ENCODE measurements at places on chromosomes 1 and 21.

GRCh38 chr1:156177919-156178654 lies 15.8 kb upstream of the SLC25A44 start:
- no peak for DNase-seq

- DNase-seq = no peak
These were observed 8.2 kb downstream of the SLC19A1 start for GRCh38 chr21:45533846-45534635.

DNA sequence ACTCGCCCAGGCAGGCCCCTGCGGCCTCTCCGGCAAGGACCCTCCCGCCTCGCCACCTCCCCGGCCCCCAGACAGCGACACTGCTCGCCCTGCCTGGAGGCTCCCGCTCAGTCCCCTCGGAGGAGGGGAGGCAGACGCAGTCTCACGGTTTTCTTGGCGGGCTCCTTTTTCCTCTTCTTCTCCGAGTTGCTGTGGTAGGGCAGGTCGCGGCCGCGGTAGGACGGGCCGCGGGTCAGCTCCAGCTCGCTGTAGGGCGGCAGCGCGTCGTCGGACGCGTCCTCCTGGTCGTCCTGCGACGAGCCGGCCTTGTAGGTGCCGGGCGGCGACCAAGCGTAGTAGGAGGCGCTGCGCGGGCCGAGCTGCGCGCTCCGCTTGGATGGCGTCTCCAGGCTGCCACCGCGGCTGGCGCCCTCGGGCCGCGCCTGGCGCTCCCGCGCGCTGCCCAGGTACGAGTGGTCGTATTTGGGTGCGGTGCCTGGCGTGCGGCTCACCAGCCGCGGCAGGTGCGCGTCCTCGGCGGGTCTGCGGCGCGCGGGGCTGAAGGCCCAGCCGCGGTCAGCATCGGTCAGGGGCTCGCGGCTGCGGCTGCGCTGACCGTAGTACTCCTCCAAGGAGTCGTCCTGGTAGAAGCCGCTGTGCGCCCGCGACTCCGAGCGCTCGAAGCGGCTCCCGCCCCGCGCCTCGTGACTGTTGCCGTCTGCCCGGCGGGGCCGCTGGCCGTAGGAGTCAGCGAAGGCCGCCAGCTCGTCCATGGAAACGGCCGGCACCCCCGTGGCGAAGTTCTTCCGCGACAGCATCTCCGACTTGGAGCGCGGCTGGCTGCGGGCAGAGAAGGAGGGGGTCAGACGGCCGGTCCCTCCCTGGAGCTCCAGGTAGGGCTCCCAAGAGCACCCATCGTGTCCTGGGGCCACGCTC lies 44.8 kb upstream of the TADA1 start:
- no peak for DNase-seq

DNA sequence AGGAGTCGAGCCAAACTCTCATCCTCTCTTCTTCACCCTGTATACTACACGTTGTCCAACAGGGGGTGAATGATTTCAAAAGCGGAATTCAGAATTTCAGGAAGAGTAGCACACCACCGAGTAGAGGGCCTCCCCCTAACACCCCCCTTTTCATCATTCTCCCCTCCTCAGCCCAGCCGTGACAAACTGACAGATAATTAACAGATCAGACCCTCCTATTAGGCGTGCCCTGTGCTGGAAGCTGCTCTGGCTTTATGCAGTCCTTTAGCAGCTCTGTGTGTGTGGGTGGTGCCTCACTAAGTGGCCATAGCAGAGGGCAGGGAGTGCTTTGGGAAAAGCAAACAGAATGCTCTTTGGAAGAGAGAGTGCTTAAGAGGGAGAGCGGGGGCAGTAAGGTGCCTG lies 44.3 kb downstream of the PEX14 start:
- DNase-seq = no peak

DNA sequence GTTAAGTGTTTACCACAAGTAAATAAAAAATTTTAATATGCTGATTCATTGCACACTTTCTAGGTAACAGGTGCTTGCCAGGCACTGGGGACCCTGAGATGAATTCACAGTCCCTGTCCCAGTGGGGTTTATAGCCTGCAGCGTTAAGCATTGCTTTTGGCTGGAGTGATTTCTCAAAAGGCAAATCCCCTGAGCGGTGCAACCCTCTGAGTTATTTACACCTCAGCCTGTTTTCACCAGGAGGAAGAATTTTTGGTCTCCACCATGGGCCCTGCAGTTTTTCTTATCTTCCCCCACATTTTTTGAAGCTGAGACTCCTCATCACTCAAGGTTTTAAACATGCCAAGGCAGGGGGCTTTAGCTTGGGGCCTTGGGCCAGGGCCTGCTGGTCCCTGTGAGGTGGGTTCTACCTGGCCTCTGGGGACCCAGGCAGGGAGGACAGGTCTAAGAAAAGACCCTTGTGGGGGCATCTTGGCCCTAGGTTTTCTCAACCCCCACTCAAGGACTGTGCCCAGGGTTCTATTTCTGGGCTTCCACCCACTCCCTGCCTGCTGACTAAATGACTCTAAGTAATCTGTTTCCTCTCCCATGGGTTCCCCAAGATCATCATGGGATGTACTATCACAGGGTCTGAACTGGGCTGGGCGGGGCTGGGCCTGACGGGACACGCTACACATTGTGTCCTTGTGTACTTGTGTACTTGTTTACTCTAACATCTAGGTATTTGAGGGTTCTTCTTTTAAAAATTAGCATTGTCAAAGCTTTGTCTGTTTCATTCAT lies 10.2 kb upstream of the CHIT1 start:
- DNase-seq = no peak

DNA sequence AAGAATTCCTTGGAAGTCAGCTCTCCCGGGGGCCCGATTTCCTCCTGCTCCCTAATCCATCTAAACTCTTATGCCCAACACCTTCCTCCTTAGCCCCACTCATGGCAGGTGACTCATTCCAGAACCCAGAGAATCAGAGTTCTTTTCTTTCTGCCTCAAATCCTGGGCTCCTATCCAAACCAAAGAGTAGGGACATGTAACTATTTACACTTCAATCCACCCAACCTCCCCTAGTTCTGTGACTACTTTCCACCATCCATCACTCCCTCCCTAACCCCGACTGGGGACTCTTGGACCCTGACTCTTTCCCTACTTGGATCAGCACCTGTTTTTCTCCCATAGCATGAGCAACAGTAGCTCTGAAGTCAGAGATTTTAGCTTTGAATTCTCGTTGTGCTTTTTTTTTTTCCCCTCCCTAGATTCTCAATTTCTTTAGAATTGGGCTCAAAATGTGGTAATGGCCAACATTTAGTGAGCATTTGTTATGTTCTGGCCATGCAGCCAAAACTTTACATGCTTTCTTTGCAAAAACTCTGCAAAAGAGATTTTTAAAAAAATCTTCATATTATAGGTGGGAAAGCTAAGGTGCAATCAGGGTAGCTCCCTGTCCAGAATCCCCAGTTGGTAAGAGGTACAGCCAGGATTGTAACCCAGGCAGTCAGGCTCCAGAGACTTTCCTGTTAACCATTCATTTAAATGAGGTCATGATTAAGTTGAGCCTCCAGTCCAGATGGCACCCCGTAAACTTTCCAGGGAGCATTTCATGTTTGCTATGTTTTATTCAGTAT lies 7.5 kb upstream of the CYP4A11 start:
- no peak for DNase-seq

GRCh38 chr1:207084232-207084631 lies 4.4 kb upstream of the C4BPB start:
- DNase-seq = no peak

DNA sequence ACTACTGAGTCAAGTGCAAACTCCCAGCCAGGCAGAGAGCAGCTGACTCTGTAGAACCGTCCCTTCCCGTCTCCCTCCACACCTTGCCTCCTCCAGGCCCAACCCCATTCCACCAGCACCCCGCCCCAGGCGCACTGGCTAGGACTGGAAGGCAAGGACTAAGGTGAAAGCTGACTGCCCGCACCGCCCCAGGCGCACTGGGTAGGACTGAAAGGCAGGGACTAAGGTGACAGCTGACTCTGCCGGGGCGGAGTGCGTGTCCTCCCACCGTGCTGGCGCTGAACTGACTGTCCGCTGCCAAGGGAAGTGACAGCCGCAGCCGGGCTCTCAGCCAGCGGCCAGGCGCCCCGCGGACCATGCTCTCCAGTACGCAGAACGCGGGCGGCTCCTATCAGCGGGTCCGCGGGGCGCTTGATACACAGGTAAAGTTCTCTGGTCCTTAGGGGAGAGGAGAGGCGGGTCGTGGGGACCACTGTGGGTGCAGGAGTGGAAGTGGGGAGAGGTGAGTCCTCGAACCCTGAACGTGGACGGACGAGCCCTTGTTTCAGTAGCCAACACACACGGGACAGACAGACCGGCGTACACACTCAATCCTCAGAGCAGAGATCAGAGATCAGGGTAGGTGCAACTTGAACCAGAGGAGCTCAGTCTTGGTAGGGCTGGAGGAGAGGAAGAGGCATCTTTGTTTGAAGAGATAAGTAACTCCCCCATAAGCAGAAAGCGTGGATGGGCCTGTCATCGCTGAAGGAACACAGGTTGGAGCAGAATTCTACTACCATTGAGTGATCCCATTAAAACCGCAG lies 58.0 kb downstream of the RBM11 start:
- DNase-seq = no peak

DNA sequence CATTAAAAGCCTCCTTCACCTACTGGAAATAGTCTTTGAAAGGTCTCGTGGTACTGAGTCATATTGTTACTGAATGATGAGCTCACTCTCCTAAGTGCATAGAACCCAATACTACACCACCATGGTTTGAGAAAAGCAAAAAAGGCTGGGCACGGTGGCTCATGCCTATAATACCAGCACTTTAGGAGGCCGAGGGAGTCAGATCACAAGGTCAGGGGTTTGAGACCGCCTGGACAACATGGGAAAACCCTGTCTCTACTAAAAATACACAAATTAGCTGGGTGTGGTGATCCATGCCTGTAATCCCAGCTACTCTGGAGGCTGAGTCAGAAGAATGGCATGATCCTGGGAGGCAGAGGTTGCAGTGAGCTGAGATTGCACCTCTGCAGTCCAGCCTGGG lies 3.3 kb upstream of the HNRNPCL1 start:
- no peak for DNase-seq

DNA sequence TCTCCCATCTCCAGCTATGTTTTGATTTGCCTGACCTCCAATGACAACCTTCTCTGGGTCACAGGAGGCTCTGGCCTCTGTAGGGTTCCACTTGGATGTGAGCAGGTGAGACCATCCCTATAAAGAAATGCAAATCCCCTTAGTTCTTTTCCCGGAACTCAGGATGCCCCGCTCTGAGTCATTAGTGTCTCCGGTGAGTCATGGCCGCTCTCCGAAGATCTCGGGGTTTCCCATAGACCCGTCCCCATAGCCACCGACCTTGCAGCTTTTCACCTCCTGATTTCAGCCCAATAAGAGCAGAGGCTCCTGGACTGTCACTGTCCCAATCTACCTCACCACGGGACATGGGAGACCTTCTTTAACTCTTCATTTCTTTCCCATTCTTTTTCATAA lies 98.2 kb downstream of the PGBD5 start:
- DNase-seq = no peak

DNA sequence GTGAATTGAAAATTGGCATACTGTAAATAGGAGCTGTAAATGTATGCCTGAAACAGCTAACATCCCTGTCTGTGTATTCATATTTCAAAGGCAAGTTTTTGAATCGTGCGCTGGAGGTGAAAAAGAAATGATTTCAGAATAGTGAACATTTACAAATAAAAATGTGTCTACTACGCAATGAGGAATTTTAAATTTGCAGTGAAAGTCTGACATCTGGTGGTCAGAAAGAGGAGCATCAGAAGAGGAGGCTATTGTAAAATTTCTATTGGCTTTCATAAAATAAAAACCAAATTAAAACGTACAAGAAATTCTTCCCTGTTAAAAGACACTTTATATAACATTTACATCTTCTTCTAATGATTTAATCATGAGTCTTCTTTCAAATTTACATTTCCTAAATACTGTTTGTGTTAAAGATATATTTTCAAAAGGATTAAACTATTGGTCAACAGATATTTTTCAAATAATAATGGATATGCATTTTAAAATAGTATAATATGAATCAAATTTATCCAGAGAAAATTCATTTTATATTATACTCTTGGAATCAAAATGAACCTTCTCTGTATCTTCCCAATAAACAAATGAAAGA lies 113.7 kb upstream of the RRP15 start:
- no peak for DNase-seq

DNA sequence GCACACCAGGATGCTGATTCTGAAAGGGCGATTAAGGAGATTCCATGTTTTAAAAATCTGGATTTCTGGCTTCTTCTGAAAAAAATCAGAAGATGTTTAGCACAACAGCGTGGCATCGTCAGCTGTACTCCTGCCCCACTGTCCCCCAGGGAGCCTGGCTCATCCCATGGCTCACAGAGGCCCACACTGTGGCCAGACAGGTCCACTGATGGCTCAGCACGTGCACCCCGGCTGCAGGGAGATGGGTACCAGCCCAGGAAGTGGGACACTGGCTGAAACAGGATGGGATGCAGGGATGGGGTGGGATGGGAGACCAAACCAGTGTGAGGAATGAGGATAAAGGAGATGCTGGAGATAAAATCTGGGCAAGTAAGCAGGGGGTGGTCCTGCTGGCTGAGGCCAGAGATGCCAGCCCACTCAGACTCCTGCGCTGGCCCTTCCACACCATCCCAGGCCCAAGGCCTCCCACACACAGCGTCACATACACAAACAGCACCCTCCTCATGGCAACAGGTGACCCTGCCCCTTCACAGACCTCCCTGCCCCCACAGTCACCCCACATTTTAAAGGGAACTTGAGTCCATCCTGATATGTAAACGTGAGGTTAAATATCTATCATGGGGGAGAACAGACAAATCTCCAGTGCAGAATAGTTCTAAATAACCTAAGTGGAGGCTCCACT lies 23.9 kb upstream of the SAMD11 start:
- no peak for DNase-seq

GRCh38 chr1:58898739-58899586 lies 115.1 kb upstream of the JUN start:
- no peak for DNase-seq

- no peak for DNase-seq
These were observed 5.2 kb downstream of the ZDHHC18 start for GRCh38 chr1:26831546-26832248.

DNA sequence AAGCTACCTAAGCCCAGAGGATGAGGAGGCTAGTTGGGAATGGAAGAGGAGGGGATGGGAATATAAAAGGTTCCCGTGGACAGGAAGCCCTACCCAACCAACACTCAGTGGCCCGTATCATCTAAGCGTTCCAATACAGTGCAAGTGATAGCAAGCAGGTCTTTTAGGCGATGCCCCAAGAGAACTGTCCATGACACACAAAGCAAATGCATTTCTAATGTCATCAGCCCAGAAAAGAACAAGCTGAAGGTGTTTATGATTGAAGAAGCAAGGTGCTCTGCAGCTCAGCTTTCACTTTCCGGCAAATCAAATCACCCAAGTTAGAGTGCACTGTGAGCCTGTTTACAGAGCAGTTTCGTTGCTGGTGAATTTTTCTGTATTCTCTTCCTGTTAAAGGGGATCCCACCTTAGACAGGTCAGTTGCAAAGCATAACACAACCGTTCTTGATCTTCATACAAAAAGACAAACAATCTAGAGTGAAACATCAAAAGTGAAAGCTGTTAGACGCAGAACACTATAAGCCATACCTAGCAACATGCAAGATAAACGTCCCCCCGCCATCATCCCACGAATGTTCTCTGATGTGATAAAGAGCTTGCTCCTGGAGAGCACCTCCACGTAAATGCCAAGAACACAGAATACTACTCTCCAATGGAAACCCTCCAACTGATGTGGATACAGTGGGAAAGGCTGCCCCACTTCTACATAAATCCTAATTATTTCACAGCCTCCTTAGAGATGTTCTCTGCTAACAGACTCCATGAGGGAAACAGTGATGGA lies 54.0 kb downstream of the PGBD5 start:
- no peak for DNase-seq

GRCh38 chr21:29245104-29245643 lies 53.5 kb upstream of the BACH1 start:
- no peak for DNase-seq

GRCh38 chr1:186463511-186463910 lies 2.6 kb upstream of the PDC start:
- DNase-seq = no peak

All from urinary bladder (tissue), 4 donors.